Left cardiac atrium (tissue), 4 donors: ENCODE measurements at places on chromosomes 4 and X.
A peak's percentile ranks its signal among the peaks of the same experiment; 100 is the strongest.

GRCh38 chr4:1417522-1418390 is 11.5 kb upstream of the NKX1-1 start:
- DNase-seq: peak; percentile 11

DNA sequence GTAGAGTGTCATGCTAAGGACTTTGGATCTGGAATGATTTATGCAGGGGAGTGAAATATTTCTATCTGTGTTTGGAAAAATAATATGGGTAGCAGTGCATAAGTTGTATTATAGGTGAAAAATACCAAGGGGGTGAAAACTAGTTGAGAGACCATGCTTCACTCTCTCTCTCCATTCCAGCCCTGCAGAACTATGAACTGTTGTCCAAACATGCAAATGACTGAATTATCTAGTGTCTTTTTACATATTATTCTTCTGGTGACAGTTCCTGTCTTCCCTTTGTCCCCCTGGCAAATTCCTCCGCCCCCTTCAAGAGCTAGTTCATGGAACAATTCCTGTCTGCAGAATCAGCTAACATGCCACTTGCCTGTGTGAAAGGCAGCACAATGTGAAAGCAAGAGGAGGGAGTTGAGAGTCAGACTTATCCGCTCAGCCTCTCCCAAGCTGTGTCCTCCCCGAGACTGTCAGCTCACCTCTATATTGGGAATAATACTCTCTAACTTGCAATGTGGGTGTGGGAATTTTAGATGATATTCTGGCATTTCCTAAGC is 2.3 kb downstream of the PF4 start:
- DNase-seq: no peak

DNA sequence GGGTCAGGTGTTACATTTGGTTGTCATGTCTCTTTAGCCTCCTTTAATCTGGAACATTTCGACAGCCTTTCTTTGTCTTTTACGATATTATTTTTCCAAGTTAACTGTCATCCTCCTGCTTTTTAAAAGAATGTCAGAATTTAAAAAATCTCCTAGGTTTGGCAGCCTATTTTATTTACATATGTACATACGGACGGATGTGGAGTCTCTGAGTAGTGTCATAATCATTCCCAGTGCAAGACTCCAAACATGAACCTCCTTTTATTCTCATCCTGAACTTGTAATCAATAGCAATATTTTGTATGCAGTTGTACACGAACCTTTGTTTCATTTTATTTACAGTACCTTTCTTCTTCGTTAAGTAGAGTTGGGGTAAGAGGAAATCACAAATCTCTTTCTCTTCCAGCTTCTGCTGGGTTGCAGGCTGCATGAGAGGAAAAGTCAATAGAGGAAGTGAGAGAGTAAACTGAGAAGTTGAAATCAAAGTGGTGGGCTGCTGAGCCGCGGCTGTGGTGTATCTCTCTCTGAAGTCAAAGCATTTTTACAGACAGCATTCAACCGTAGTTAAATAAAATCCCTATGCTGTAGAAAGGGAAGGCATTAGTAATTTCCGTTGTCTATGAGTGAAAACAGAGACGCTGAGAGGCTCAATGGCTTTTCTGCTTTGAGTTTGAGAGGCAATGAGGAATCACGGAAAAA is 53.9 kb upstream of the RPS6KA3 start:
- peak; percentile 23 for DNase-seq

DNA sequence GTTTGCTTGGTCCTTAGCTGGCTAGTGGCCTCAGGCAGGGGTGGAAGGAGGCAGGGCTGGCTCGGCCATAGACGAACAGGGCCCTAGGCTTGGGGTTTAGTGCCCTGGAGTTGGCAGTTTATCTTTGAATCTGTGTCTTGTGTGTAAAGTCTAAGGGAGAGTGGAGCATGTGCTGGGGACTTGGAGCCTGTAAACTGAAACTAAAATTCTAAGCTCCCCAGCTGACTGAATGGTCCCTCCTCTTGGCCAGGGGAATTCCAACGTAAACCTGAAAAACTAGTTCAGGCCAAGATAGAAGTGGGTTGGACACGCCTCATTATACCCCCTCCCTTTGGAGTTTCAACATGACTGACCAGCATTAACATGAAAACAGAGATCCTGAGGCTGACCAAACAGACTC is 46.1 kb upstream of the GPR78 start:
- no peak for DNase-seq

DNA sequence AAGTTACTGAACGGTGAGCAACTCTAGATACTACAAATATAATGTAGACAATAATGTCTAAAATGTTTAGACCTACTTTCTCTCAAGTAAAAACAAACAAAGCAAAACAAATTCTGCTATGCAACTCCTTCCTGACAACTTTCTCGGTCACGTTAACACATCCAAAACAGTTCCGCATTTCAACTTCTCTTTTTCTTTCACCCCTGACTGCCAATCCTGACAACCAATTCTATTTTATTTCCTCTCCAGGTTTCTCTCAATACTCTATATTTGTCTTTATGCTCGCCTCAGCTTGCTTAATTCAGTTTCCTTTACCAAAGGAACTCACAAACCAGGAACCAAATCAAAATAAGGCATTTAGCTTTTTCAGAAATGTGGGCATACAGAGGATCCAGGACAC is 513.0 kb downstream of the FSTL5 start:
- no peak for DNase-seq

- DNase-seq: peak; percentile 9
These were observed 26.3 kb downstream of the MAEA start for GRCh38 chr4:1315836-1316536.

DNA sequence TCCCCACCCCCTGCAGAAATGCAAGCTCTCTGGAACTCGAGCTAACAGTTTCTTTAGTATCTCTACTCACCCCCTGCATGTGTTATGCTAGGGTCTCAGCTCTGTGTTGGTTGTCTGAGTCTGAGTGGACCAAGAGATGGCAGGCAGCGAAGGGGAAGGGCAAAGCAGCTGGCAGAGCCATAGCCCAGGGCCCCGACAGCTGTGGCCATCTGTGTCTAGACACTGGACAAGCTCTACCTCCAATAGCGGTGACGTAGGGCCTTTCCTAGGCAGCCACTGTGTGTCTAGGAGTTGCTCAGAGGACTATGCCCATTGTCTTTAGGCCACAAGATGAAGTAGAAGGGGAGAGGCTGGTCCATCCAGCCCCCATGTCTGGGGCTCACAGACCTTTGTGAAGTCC is 79.2 kb downstream of the EFNB1 start:
- no peak for DNase-seq

DNA sequence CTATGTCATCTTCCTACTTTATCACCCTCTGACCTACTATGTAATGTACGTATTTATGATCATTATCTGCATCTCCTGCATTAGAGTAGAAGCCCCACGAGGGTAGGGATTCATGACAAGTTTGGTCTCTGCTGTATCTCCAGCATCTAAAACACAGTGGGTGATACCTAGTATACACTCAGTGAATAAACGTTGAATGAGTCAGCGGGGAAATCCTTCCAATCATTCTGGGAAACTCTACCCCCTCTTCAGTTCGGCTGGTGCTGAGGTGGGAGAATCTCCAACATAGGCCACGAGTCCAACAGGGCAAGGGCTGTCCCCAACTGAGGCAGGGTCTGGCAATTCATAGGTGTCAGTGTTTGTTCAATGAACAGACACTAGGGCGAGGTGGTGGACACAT is 74.4 kb upstream of the EFNB1 start:
- no peak for DNase-seq

DNA sequence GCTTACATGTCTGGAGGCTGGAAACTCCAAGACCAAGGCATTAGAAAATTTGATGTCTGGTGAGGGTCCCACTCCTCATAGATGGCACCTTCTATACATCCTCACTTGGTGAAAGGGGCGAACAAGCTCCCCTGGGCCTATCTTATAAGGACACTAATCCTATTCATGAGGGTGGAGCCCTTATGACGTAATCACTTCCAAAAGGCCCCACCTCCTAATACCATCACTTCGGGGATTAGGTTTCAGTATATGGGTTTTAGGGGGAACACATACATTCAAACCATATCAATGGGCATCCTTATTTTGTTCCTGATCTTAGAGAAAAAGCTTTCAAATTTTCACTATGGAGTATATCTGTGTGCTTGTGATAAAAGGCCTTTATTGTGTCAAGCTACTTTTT is 39.0 kb upstream of the ALG13 start:
- DNase-seq: no peak

DNA sequence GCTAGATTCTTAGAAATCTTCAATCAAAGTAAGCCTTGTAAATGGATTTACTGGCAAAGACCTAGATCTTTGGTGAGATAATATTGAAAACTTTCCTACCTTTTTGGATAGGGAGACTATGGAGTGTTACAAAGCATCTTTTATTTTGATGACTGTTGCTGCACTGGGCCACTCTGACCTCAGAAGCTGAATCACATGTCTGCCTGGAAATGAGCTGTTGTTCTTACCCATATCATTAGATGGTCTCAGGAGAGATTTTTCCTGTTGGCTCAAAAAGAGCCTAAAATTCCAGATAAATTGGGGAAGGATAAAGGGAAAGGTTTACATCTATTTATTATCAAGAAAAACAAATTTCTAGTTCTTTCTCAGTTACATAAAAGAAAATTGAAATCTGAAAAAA is 127.5 kb upstream of the BMP3 start:
- DNase-seq: no peak

GRCh38 chrX:18707426-18708049 is at the start of gene PPEF1:
TSS of gene PPEF1 (plus strand) at chrX:18707645. CDS start at chrX:18707781, 136 bp downstream.
- DNase-seq: no peak

GRCh38 chrX:27276751-27277150 is 186.4 kb downstream of the PPP4R3C start:
- DNase-seq: no peak

- DNase-seq: no peak
These were observed 81.5 kb downstream of the CFAP299 start for GRCh38 chr4:80417019-80417418.

DNA sequence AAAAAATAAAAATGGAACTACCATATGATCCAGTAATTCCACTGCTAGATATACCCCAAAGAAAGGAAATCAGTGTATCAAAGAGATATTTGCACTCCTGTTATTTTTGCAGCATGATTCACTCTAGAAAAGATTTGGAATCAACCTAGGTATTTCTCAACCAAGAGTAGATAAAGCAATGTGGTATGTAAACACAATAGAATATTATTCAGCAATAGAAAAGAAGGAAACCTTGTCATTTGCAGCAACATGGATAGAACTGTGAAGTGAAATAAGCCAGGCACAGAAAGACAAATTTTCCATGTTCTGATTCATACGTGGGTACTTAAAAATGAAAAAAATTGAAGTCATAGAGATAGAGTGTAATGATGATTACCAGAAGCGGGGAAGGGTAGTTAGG is 362.3 kb upstream of the EPHA5 start:
- DNase-seq: no peak

DNA sequence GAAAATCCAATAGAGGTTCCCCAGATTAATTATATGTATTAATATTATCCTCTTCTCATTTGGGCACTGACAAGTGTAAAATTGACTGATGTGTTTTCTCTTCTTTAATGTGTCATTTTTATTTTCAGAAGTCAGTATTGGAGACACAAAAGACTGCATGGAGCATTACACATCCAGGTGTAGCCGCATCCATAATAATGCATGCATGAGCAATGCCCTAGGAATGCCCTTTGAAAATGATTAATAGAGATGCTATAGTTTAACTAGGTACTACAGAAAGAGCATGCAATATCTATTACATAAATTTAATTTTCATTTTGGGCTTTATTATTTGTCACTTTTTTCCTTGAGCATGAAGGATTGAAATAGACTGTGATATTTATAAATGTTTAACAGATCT is 509.9 kb downstream of the SPOCK3 start:
- DNase-seq: no peak

DNA sequence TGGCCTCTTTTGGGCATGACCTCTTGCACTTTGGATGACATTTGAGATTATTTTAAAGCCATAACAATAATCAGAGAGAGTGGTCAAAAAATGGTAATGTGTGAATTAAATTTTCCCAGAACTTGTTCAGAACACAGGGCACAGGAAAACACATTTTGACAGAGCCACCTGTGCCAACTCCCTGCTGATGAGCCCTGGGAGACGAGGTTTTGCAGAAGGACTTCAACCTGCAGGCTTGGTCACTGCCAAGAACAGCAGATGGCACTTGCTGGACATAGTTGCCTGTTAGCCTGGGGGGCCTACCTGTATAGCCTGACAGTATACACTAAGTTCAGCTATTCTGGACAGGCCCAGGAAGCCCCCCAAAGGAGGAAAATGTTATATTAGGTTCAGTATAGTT is 277.8 kb upstream of the EMCN start:
- DNase-seq: no peak

DNA sequence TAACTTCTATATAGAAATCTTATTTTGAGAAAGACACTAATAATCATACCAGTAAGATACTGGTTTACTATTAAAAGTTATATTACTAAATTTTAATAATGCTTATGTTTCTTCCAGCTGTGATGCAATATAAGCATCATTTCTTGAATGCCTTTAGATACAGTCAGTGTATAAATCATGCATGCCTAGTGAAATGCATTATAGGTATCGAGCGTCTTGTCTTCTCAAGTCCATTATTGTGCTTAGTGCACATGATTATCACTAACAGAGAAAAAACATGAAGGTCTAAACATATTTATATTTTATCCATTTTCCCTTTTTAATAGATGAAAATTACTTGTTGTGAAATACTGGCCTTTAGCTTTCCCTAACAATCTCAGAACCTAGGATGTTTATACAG is 1021.5 kb upstream of the AGA start:
- no peak for DNase-seq

DNA sequence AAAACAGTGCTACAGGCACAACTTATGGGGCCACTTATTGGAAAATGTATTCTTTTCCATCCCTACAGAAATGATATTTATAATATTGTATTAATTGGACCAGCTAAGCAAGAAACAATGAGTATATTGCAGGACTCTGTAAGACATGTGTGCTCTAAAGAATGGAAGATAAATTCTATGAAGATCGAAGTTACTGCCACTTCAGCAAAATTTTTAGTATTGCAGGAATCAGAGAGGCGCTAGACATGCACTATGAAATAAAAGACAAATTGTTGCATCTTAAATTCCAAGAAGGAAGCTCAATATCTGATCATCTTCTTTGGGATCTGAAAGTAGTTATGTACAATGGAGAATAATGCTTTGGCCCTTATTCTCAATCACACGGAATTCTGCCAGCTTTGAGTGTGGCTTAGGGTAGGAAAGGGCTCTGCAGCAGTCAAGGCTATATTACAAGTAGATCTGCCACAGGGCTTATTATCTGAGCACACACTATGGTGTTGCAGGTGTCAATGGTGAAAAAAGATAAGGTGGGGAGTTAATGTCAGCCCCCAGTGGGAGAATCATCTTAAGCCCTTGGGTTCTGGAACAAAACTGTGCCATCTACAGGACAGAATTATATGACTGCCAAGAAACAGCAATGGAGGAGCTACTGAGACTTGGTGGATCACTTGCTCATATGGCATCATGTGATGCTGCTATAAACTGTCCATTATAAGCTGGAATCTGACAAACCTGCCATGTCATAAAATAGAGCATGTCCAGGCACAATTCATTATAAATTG is 334.0 kb upstream of the NDST3 start:
- no peak for DNase-seq

DNA sequence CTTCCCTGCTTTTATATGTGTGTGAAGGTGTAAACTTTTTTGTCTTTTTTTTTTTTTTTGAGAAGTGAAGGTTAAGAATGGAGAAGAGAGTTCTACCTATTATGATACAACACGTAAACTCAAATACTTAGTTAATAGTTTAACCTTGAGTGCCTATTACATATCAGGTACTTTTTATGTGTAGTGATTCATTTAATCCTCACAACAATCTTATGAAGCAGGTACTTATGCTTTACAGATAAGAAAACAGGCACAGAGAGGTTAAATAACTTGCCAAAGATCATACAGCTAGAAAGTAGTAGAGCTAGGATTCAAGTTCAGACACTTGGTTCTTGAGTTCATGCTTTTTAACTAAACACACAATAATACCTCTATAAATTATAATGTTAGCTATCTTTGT is 107.4 kb downstream of the THOC2 start:
- DNase-seq: no peak
